Osteoblast (primary cell): ENCODE measurements at places on chromosomes 5 and 9. TPM values are rescaled to one million over a fixed set of nuclear protein-coding genes. Genes with fewer than 3 reads are reported as not detected.

DNA sequence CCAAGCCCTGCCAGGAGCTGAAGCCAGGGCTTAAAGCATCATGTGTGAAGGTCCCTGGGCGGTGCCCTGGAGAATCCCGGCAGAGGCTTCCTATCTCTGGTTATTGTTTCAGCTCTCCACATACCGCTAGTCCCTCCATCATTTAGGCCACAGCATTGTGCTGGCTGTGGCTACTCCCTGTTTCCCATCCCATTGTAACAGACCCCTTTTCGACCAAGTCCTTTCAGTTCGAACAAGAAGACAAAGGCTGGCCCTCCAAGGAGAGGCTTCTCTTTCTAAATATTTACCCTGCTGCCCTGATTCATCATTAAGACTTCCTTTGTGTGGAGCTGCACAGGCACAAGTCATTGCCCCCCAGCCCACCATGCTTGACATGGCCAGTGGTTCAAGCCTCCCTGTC lies 41.6 kb downstream of the NEUROG1 start:
- no peak overlapping the region for H3K4me3 ChIP-seq
- H3K27ac ChIP-seq, result peak overlapping the region; percentile 62
- DNase-seq, result no peak
- peaks cover 26% of the 10 kb centered on the region for H3K4me1 ChIP-seq
- no peaks in the 10 kb centered on the region for H3K36me3 ChIP-seq
- H3K27me3 ChIP-seq, result peaks cover 13% of the 10 kb centered on the region

GRCh38 chr9:119349351-119349825 lies 19.8 kb downstream of the BRINP1 start:
- H3K27ac ChIP-seq, result no peak overlapping the region
- no peak overlapping the region for H3K4me3 ChIP-seq
- DNase-seq, result no peak
- H3K36me3 ChIP-seq, result no peaks in the 10 kb centered on the region
- H3K4me1 ChIP-seq, result no peaks in the 10 kb centered on the region
- H3K27me3 ChIP-seq, result no peaks in the 10 kb centered on the region

- H3K27me3 ChIP-seq, result peaks cover 9% of the 10 kb centered on the region
- DNase-seq, result peak; percentile 97
- no peaks in the 10 kb centered on the region for H3K36me3 ChIP-seq
- no peak overlapping the region for H3K27ac ChIP-seq
- no peak overlapping the region for H3K4me3 ChIP-seq
Observed at GRCh38 chr5:176611435-176611834, 1.5 kb upstream of the GPRIN1 start.

GRCh38 chr5:133399247-133399891 lies 213.0 kb downstream of the FSTL4 start:
- no peak overlapping the region for H3K4me3 ChIP-seq
- H3K27me3 ChIP-seq, result no peaks in the 10 kb centered on the region
- H3K36me3 ChIP-seq, result no peaks in the 10 kb centered on the region
- no peak overlapping the region for H3K27ac ChIP-seq
- no peak for DNase-seq
- no peaks in the 10 kb centered on the region for H3K4me1 ChIP-seq

DNA sequence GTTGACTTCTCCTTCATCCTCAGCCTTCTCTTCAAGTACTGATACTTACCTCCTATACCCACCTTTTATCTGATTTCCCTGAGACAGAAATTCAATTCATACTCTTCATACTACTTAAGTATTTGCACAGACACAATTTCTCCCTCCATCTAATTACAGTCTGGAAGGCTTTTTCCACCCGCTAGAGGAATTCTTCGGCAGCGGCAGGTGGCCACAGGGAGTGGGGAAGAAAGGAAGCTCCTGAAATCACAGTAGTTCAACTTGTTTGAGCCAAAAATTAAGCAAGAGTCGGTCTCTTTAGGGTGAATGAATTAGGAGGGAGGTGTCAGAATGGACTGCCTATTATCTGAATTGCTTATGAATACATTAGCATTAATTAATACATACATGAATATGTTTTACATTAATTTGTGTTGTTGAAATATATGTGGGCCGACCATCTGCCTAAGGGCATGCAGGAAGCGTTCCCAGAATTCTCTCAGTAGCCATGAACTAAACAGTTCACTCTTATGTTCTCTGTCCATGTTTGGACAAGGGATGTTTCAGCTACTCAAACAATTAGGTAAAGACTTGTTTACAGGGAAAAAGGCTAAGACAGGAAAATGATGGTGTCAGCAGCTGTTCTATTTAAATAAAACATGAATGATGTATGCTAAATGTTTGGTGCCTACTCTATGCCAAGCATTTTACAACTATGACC lies 101.4 kb upstream of the SMARCA2 start:
- no peaks in the 10 kb centered on the region for H3K4me1 ChIP-seq
- H3K27me3 ChIP-seq, result no peaks in the 10 kb centered on the region
- no peak overlapping the region for H3K27ac ChIP-seq
- DNase-seq, result no peak
- H3K36me3 ChIP-seq, result no peaks in the 10 kb centered on the region
- no peak overlapping the region for H3K4me3 ChIP-seq

GRCh38 chr9:30673132-30673531 lies 1711.3 kb upstream of the ACO1 start:
- H3K27me3 ChIP-seq, result no peaks in the 10 kb centered on the region
- DNase-seq, result no peak
- H3K36me3 ChIP-seq, result no peaks in the 10 kb centered on the region
- H3K27ac ChIP-seq, result no peak overlapping the region

GRCh38 chr9:108813951-108814601 lies 41.7 kb downstream of the ACTL7B start:
- H3K27me3 ChIP-seq, result peaks cover 11% of the 10 kb centered on the region
- peaks cover 2% of the 10 kb centered on the region for H3K4me1 ChIP-seq
- H3K27ac ChIP-seq, result no peak overlapping the region
- H3K4me3 ChIP-seq, result no peak overlapping the region
- H3K36me3 ChIP-seq, result no peaks in the 10 kb centered on the region

DNA sequence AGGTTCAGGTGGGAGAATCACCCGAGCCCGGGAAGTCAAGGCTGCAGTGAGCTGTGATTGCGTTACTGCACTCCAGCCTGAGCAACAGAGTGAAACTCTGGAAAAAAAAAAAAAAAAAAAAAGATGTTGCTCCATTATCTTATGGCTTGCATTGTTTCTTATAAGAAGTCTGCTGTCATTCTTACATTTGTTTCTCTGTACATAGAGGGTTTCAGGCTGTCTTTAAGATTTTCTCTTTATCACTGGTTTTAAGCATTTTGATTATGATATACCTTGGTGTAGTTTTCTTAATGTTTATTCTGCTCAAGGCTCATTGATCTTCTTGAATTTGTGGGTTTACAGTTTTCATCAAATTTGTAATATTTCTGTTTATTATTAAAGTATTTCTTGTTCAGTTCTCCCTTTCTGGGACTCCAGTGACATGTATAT lies 35.2 kb downstream of the MVB12B start:
- no peak overlapping the region for H3K27ac ChIP-seq
- H3K4me3 ChIP-seq, result no peak overlapping the region
- no peaks in the 10 kb centered on the region for H3K27me3 ChIP-seq
- no peaks in the 10 kb centered on the region for H3K36me3 ChIP-seq

DNA sequence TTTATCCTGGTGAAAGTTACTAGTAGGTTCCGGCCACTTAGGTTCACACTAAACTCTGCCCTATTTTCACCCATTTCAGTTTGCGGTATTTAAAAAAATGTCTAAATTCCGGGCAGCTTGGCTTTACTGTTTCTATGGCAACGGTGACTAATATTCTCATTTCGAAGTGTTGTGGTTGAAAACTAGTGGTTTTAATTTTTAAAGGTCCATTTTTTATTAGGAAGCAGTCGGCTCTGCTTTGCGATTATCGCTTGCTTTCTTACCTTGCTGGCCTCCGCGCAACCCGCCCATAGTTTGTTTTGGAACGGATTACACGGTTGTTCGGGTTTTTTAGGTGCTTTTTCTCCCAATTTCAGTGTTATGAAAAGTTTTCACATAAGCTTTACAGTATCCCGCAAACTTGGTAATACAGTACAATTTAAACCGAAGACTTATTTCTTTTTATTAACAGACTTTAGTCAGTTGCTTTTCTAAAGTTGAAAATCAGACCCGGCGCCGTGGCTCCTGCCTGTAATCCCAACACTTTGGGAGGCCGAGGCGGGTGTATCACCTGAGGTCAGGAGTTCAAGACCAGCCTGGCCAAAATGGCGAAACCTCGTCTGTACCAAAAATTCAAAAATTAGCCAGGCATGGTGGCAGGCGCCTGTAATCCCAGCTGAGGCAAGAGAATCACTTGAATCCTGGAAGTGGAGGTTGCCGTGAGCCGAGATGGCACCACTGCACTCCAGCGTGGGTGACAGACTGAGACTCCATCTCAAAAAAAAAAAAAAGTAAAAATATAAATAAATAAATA lies 1.6 kb downstream of the KDM4C start:
- H3K27ac ChIP-seq, result peak overlapping the region; percentile 98
- H3K36me3 ChIP-seq, result no peaks in the 10 kb centered on the region
- H3K4me1 ChIP-seq, result peaks cover 14% of the 10 kb centered on the region
- peak overlapping the region; percentile 99 for H3K4me3 ChIP-seq

- H3K27me3 ChIP-seq, result peaks cover 29% of the 10 kb centered on the region
- H3K36me3 ChIP-seq, result no peaks in the 10 kb centered on the region
- H3K4me1 ChIP-seq, result no peaks in the 10 kb centered on the region
- H3K27ac ChIP-seq, result no peak overlapping the region
- peak; percentile 55 for DNase-seq
Observed at GRCh38 chr9:131555841-131556673, 10.7 kb downstream of the PRRT1B start.

GRCh38 chr9:110192531-110193261 lies 15.3 kb downstream of the C9orf152 start:
- peak overlapping the region; percentile 54 for H3K4me3 ChIP-seq
- H3K27ac ChIP-seq, result peak overlapping the region; percentile 80
- H3K4me1 ChIP-seq, result peaks cover 20% of the 10 kb centered on the region
- DNase-seq, result no peak
- no peaks in the 10 kb centered on the region for H3K36me3 ChIP-seq
- H3K27me3 ChIP-seq, result no peaks in the 10 kb centered on the region

GRCh38 chr5:109305352-109305751 lies 104.4 kb downstream of the PJA2 start:
- H3K4me1 ChIP-seq, result no peaks in the 10 kb centered on the region
- no peaks in the 10 kb centered on the region for H3K27me3 ChIP-seq
- no peak overlapping the region for H3K4me3 ChIP-seq
- H3K36me3 ChIP-seq, result no peaks in the 10 kb centered on the region
- DNase-seq, result no peak
- H3K27ac ChIP-seq, result no peak overlapping the region

GRCh38 chr9:1219284-1219683 lies 169.1 kb downstream of the DMRT2 start:
- no peak overlapping the region for H3K4me3 ChIP-seq
- H3K27ac ChIP-seq, result no peak overlapping the region
- H3K4me1 ChIP-seq, result no peaks in the 10 kb centered on the region
- H3K27me3 ChIP-seq, result no peaks in the 10 kb centered on the region

DNA sequence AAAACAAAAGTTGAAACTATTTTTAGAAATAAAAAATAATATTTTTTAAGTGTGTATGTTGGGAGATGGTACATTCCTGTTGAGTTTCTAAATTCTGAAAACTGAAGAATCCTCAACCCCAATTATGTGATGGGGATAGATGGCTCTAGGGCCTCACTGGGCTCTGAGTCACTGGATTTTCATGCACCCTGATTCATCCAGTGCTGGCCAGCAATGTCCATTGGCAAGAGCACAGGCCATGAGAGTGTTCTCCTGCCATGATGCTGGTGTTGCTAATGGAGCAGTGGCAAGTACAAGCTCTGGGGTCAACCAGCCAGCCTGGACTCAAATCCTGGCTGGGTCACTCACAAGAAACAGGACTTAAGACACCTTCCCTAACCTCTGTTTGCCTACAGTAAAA lies 23.3 kb downstream of the SMIM23 start:
- H3K36me3 ChIP-seq, result no peaks in the 10 kb centered on the region
- H3K27me3 ChIP-seq, result peaks cover 33% of the 10 kb centered on the region
- peaks cover 9% of the 10 kb centered on the region for H3K4me1 ChIP-seq
- H3K4me3 ChIP-seq, result no peak overlapping the region
- H3K27ac ChIP-seq, result no peak overlapping the region

- H3K27ac ChIP-seq, result no peak overlapping the region
- H3K27me3 ChIP-seq, result no peaks in the 10 kb centered on the region
- H3K4me3 ChIP-seq, result no peak overlapping the region
- H3K4me1 ChIP-seq, result no peaks in the 10 kb centered on the region
- no peak for DNase-seq
Observed at GRCh38 chr5:129387944-129388343, 72.2 kb upstream of the ADAMTS19 start.

- H3K27ac ChIP-seq, result no peak overlapping the region
- peaks cover 71% of the 10 kb centered on the region for H3K36me3 ChIP-seq
- peaks cover 10% of the 10 kb centered on the region for H3K4me1 ChIP-seq
- no peak overlapping the region for H3K4me3 ChIP-seq
- H3K27me3 ChIP-seq, result no peaks in the 10 kb centered on the region
Observed at GRCh38 chr9:86303316-86303975, 21.1 kb upstream of the ISCA1 start.

- H3K4me1 ChIP-seq, result peaks cover 31% of the 10 kb centered on the region
- no peak overlapping the region for H3K27ac ChIP-seq
- no peak for DNase-seq
- no peak overlapping the region for H3K4me3 ChIP-seq
- H3K27me3 ChIP-seq, result no peaks in the 10 kb centered on the region
Observed at GRCh38 chr9:128894764-128895163, 12.8 kb downstream of the LRRC8A start.

DNA sequence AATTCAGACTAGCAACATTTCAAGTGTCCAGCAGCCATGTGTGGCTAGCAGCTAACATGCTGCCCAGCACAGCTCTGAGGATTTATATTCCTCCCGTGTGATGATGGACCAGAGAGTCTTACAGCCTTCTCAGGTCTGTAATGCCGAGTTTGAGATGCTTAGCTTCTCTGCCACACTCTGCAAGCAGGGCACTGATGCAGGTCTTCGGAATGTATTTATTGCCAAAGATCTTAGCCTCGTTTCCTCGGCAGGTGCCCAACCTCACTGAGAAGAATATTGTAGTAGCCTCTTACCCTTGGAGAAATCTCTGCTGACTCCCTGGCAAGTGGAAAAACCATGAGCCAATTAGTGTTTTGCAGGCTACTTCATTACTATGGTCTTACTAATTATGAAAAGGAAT lies 3.7 kb upstream of the RAI14 start:
- DNase-seq, result peak; percentile 74
- no peaks in the 10 kb centered on the region for H3K36me3 ChIP-seq
- no peaks in the 10 kb centered on the region for H3K27me3 ChIP-seq
- H3K4me1 ChIP-seq, result peaks cover 35% of the 10 kb centered on the region
- H3K27ac ChIP-seq, result no peak overlapping the region

GRCh38 chr5:143064218-143064641 lies 294.1 kb downstream of the ARHGAP26 start:
- H3K36me3 ChIP-seq, result no peaks in the 10 kb centered on the region
- peak overlapping the region; percentile 16 for H3K4me3 ChIP-seq
- H3K27ac ChIP-seq, result peak overlapping the region; percentile 87
- H3K27me3 ChIP-seq, result no peaks in the 10 kb centered on the region
- DNase-seq, result peak; percentile 48

- H3K4me3 ChIP-seq, result no peak overlapping the region
- H3K4me1 ChIP-seq, result no peaks in the 10 kb centered on the region
- no peaks in the 10 kb centered on the region for H3K36me3 ChIP-seq
- no peaks in the 10 kb centered on the region for H3K27me3 ChIP-seq
- no peak overlapping the region for H3K27ac ChIP-seq
Observed at GRCh38 chr5:149651686-149652085, 70.4 kb downstream of the ARHGEF37 start.

C7 gene
- 0.36 and 0.88 TPM in 2 replicates for total RNA-seq

ASS1 gene
- 134 and 195 TPM in 2 replicates for total RNA-seq

PHYKPL gene
- 35.1 and 36.5 TPM in 2 replicates for total RNA-seq

HINT2 gene
- 17.0 and 17.4 TPM in 2 replicates for total RNA-seq

SPAAR gene
- 0.29 and 0.72 TPM in 2 replicates for total RNA-seq

ANGPTL2 gene
- total RNA-seq, result 39.8 and 72.5 TPM in 2 replicates

VAV2 gene
- 8.0 and 8.8 TPM in 2 replicates for total RNA-seq

ST8SIA4 gene
- 1.4 and 1.8 TPM in 2 replicates for total RNA-seq

FBP1 gene
- total RNA-seq, result 0.72 TPM in 1 of 2 replicates, not detected in the other

MEGF10 gene
- 1.4 and 3.2 TPM in 2 replicates for total RNA-seq

PDLIM4 gene
- total RNA-seq, result 47.7 and 67.7 TPM in 2 replicates

AQP3 gene
- total RNA-seq, result 0.72 and 0.88 TPM in 2 replicates

GRM6 gene
- total RNA-seq, result not detected in 2 replicates
